Skin of body (tissue), 3 donors: ENCODE measurements at places on chromosomes 6 and 20. TPM values are rescaled to one million over a fixed set of nuclear protein-coding genes. Genes with fewer than 3 reads are reported as not detected.

DNA sequence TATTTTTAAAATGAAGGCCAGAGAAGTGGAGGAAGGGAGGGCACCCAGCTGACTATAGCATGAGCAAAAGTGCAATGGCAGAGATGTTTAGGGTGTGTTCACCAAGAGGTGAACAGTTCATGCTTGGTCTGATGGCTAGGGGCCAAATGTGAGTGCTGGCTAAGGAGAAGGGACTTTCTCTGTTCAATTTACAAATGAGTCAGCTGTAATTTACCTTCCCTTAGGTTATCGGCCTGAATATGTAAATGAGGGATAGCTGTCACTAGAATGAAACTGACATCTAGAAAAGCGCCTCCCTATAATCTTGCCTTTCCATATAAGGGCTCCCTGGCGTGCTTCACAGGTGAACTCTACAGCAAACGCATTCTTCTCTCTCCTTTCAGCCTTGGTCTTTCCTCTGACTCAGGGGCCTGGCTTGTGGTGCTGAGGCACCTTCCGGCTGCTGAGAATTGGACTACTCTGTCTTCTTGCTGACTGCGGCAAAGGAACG lies 114.7 kb upstream of the BACH2 start:
- DNase-seq: no peak

BEND6 gene
- total RNA-seq: 5.6 TPM

TRIM31 gene
- not detected for total RNA-seq

TRERF1 gene
- total RNA-seq: 6.2 TPM

GRCh38 chr6:93423542-93423941 lies 4.2 kb upstream of the EPHA7 start:
- no peak for DNase-seq

GRCh38 chr20:50449738-50450492 lies 60.3 kb upstream of the PTPN1 start:
- no peak for DNase-seq

DNA sequence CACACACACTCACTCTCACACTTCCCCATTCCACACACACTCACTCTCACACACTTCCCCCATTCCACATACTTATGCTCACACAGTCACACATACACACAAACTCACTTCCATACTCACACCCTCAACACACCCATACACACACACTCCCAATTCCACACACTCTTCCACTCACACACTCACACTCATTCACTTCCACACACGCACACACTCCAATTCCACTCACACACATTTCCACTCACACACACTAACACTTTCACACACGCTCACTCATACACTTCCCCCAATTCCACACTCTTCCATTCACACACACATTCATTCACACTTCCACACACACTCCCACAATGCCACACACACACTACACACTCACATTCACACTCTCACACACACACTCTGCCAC lies 8.0 kb upstream of the OSBPL2 start:
- no peak for DNase-seq

CARMIL1 gene
- 17.9 TPM for total RNA-seq

DNA sequence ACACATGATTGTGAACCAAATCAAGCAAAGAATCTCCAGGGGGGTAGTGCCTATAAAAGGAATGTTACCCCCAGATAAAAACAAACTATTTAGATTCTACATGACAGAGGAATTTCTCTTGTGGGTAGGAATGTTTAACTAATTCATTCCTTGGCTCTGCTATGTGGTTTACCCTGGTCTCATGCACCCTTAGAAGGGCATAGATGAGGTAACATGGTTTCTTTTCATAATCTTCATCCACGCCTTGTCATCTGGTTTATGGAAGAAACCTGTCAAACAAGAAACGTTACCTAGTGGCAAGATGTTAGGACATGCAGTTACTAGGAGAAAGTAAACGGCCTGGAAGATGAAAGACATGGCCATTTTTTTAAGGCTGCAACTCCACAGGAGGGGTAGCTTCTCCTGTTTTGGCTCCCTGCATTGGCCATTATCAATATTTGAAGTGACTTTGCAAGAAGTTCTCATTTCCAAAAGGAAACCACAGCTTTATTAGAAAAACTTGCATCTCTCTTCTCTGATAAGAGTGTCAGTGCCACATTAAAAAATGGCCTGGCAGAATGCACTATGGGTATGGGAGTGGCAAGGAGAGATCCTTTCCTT lies 45.5 kb downstream of the STX11 start:
- DNase-seq: peak; percentile 9

GRCh38 chr6:127219869-127220268 lies 46.8 kb upstream of the RNF146 start:
- no peak for DNase-seq

- DNase-seq: no peak
These were observed 115.9 kb upstream of the FRMD1 start for GRCh38 chr6:168194732-168195567.

- DNase-seq: no peak
These were observed 73.2 kb upstream of the JAG1 start for GRCh38 chr20:10747019-10747418.

SYCP2 gene
- 5.8 TPM for total RNA-seq

DNA sequence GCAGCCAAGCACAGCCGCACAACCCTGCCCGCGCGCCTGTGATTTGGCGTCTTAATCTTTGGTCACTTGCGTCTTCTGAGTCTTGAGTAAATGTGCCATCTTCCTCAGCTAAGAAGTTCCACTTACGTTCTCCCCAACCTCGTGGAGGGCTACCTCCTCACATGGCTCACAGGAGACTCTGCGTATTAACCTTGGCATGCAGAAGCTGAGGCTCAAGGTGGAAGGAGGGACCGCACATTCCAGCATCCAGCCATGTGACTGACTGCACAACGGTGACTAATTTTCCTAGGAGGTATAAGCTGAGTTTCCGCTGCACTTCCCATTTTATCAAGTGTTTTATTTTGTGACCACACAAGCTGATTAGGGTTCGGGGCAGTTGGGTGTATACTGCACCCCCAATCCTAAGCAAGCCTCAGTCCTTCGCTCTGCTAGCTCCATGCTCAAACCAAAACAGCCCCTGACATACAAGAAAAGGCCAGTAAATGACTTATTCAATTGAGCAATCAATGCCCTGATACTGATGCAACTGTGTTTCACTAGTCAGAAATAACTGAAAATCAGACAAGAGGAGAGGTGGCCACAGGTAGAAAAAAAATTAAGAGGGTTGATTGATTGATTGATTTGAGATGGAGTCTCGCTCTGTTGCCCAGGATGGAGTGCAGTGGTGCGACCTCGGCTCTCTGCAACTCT lies 7.0 kb downstream of the BEND3 start:
- DNase-seq: no peak

TCF15 gene
- 0.49 TPM for total RNA-seq

MYH7B gene
- total RNA-seq: 3.1 TPM

- DNase-seq: no peak
These were observed 45.5 kb downstream of the EIF2S2 start for GRCh38 chr20:34066476-34067090.

DNA sequence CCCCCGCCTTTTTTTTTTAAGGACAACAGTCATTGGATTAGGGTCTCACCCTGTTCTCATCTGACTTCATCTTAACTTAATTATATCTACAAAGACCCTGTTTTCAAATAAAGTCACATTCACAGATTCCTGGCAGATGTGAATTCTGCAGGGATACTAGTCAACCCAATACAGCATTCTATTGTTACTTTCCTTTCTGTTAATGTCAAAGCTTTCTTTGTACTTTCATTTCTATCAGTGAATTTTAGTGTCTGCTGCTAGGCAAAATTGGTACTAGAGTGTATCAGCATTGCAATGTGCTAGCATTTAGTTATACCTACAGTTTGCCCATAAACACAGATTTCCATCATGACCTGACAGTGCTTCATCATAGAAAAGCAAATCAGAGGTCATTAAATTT lies 281.9 kb downstream of the CDKAL1 start:
- no peak for DNase-seq

DNA sequence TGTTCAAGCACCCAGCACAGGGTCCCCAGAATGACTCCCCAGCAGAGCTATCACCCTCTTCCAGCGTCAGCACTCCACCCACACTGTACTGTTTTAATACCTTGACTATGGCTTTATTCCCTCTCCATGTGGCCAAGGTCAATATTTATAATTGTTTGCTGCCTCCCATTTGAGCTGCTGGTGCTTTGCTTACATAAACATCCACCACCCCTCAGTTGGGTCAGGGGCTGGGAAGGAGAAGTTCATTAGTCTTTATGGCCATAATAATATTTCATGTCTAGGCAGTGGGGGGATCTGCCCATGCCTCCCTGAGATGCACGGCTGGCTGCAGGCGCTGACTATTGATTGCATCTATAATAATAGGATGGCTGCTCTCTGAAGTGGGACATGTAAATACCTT lies 41.8 kb upstream of the SAYSD1 start:
- DNase-seq: no peak

- no peak for DNase-seq
These were observed 179.0 kb upstream of the MMS22L start for GRCh38 chr6:97462031-97462430.

- DNase-seq: no peak
These were observed 56.5 kb upstream of the CCN2 start for GRCh38 chr6:132007474-132008190.

PDE7B gene
- total RNA-seq: 5.1 TPM

- DNase-seq: peak; percentile 47
These were observed 97.8 kb downstream of the GMPR start for GRCh38 chr6:16336056-16336818.

- DNase-seq: no peak
These were observed 577 bp upstream of the SLC24A3 start for GRCh38 chr20:19211661-19212468.

TFAP2D gene
- not detected for total RNA-seq

BACH2 gene
- total RNA-seq: 11.9 TPM

PROCR gene
- total RNA-seq: 26.7 TPM

LEMD2 gene
- 39.2 TPM for total RNA-seq

DNA sequence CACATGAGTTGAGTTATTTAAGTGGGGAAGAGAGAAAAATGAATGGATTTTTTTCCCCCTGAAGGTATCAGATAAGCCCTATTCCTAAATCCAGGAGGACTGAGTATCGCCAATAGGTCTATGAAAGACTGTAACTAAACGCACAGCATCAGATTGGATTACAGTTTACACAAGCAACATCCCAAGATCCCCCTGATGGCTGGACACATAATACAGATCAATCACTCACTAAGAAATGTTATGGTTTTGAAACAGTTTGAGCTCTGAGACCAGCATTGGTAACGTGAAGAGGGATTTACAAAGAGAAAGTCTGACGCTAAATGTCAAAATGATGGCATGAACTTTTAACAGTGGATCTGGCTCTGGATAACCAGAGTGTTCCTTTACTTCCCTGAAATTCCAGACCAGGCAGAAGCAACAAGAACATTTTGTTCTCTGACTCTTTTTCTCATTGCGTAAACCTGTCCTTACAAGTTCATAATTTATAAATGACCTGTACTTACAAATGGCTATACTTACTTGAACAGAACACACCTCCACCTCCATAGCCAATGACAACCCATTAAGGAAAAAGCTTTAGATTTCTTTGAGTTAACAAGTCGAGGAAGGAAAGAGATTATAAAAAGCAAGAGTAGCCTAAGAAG lies 131.8 kb upstream of the BEND3 start:
- no peak for DNase-seq

CLVS2 gene
- total RNA-seq: 0.10 TPM

GRCh38 chr20:33267701-33268100 lies 15.3 kb upstream of the BPIFB1 start:
- no peak for DNase-seq

DNA sequence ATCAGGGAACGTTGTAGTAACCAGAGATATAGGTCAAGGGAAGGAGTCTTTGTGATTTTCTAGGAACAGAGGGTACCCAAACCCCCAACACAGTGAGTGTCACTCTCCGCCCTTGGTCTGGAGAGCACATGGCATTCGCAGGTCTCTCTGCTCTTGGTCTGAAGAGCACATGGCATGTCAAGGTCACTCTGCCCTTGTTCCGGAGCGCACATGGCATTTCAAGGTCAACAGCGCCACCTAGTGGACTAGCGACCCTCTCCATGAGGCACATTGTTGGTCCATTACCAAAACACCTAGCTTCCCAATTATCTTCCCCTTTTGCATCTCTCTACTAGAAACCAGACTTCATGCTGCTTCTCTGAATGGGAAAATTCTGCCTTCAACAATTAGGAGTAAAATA lies 260.0 kb downstream of the C6orf118 start:
- DNase-seq: no peak

SEL1L2 gene
- not detected for total RNA-seq

- DNase-seq: no peak
These were observed 50.1 kb downstream of the MARCKS start for GRCh38 chr6:113907102-113907815.

- no peak for DNase-seq
These were observed 448.6 kb upstream of the CDH4 start for GRCh38 chr20:60803335-60804055.

NKAIN2 gene
- total RNA-seq: 0.59 TPM

DPPA5 gene
- total RNA-seq: not detected

DNA sequence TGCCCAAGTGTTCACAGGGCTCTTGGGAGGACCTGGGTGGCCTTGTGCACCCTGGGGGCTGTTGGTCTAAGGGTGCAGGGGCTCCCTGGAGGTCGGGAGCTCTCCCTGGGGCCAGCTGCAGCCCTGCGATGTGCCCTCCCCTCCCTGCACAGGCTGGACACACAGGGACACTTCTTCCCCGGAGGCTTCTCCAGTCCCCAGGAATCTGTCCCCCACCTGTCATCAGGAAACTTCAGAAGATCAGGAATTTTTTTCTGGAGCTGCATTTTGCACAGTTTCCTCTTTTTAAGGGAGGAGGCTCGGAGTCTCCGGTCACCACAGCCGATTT lies 66.9 kb upstream of the BHLHE23 start:
- DNase-seq: no peak

PLCB4 gene
- 6.8 TPM for total RNA-seq

DNA sequence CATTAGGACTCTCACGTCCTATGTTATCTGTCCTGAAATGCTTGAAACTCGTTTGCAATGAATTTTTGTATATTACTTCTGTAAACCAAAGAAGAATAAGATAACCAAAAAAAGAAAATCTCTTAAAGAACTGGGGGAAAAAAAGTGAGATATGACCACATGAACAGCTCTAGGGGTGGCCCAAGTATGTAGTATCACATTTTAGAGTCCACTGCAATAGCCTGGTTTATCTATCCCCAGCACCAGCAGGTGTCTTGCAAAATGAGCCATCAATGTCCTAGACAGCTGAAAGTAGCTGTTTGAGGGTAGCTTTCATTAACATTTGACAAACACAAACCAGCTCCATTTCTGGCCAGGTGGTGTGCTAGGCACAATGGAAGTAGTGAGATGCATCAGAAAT lies 102.8 kb downstream of the PXDC1 start:
- no peak for DNase-seq
